Stimulated activated CD8-positive, alpha-beta memory T cell treated with anti-CD3 and anti-CD28 coated beads, Interleukin-4, amount 100 ng/mL, for 4 hours (primary cell): ENCODE measurements at places on chromosomes 11 and 22.

DNA sequence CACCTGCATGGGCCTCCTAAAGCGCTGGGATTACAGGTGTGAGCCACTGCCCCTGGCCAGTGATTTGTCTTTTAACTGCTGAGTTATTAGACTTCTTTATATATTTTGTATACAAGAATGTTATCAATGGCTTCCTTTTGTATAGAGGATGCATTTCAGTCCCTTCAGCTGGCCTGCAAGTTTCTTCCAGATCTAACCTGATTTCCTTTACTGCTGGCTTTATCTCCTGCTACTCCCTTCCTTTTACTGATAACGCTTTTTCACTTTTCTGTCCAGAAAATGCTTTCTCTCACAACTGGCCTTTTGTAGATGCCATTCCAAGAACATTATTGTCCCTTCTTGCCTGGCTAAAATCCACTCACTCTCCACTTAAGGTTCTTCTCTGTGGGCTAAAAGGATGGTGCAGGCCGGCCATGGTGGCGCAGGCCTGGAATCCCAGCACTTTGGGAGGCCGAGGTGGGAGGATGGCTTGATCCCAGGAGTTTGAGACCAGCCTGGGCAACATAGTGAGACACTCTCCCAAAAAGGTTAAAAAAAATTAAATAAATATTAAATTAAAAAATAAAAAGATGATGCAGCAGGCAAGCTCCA is 118.1 kb downstream of the NECTIN1 start:
- no peak for DNase-seq

DNA sequence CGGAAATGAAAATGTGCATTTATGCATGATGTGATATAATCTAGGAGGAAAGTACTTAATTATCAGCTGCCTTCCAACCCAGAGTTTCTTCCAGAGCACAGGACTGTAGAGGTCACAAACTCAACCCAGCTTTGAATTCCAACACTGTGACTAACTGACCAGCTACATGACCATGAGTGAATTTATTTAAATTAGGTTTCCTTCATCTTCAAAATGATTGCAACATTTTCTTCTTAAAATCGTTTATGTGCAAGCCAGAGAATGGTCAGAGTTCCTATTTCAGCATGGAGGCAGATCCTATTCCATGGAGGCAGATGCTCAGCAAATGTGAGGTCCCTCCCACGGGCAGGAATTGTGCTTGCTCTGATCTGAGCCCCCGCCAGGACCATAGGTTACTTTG is 42.4 kb downstream of the OSBP start:
- DNase-seq: no peak

DNA sequence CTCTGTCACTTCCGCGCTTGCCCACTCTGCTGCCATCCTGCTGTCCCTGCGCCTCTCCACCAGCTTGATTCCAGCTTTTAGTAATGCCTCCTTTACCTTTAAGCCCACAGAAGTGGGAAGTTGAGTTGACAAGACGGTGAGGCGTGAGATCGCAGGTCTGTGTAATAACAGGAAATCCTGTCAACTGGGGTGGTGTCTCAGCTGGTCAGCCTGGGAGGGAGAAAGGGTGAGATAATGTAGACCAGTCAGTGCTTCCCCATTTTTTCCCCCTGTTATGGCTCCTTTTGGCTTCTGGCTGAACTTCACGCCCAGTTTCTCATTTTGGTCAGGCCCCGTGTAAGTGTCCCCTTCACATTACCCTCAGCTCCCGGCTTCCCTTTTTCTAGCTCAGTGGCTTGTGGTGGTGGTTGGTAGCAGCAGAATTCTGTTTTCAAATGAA is 98.9 kb downstream of the TRAF6 start:
- no peak for DNase-seq

GRCh38 chr22:35681454-35682052 is 33.3 kb downstream of the APOL6 start:
- DNase-seq: no peak

- DNase-seq: no peak
Observed at GRCh38 chr11:122215244-122215992, 99.4 kb upstream of the BLID start.

GRCh38 chr11:65559535-65559934 is 1.4 kb upstream of the LTBP3 start:
- no peak for DNase-seq

DNA sequence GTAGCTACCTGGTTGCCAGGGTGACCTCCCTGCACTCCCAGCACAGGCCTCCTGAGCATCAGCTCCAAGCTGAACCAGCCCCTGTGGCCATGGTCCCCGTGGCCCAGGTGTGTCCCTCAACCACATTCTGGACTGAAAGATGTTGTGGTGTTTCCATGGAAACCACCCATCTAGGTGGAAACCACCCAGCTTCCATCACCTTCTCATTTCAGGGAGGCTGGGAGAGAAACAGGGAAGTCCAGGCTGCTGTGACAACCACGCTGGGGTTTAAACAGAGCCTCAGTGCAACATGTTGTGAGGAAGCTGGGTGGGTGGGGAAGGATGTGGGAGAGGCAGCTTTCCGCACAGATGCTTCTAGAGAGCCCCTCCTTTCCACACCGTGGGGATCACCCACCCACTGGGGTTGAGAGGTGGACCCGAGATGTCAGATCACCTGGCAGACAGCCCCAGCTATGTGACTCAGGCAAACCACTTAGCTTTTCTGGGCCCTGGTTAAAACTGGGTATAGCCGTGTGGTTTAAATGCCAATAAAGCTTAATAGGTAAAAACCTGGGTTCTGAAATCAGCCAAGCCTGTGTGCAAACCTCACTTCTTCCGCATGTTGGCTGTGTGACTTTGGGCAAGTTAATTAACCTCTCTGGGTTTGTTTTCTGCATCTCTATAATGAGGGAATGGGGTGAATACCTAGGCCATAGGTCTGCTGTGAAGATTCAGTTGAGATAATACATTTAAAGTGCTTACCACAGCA is 46.4 kb downstream of the CD82 start:
- DNase-seq: peak; percentile 59

GRCh38 chr22:41544671-41545476 is 604 bp upstream of the POLR3H start:
- no peak for DNase-seq

DNA sequence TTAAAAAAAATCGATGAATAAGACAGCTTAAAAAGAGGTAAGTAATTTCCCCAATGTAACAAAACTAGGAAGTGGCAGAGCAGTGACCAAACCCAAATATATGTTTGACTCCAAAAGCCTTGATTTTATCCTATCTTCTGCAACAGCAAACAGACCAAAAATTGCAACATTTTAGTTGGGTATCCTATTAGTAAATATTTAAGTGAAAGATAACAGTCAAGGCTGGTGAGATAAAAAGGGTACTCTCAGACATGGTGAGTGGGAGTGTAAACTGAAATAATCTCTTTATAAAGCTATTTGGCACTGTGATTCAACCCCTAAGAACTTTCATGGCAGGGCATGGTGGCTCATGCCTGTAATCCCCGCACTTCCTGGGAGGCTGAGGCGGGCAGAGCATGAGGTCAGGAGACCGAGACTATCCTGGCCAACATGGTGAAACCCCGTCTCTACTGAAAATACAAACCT is 1.9 kb upstream of the RDX start:
- DNase-seq: no peak

DNA sequence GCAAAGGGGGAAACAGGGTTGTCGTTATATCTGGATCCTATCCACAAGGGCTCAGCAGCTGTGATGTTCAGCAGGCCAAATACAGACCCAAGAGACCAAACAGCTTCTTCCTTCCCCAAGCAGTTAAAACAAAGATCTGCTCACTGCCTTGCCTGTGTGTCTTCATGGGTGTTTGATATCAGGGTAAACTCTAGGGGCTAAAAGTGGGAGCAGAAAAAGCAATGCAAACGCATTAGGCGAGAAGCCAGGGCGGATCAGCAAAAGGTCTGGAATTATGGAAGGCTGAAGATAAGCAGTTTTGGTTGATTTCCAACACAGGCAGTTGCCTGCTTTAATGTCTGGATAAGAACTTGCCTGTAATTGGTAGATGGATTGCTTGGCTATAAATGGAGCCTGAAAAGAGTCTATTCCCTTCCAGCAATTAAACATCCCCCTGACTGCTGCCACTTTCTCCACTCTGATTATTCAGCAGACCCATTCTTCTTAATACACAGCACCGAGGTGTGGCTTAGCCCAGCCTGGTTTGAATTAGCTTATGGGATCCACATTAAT is 126.3 kb downstream of the COMMD9 start:
- no peak for DNase-seq

DNA sequence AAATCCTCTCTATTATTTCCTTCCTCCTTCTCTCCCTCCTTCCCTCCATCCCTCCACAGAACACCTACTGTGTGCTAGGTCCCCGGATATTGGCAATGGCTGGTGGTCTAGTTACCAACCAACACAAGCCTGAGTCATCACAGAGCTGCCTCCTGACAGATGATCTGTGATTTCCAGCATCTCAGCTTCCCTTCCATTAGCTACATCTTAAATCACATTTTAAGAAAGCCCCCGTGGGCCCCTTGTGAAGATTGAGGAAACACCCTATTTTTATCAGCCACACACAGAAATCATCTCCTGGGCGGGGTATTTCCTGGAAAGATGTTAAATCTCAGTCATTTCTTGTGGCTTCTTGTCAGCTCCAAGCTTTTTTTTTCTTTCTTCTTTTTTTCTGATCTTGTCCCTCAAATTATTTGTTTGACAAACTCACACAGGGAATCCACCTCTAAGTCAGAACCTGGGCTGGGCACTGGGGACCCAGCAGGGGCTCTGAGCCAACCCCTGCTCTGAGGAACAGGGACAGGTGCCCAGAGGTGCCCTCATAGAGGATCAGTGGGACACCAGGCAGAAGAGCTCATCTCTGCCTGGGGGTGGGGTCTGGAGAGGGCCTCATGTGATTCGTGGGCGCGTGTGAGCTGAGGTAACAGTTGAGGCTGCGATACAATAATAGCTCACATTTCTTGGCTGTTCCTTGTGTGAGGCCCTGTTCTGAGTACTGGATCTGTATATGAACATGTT is 42.4 kb downstream of the CACNA1I start:
- DNase-seq: no peak

GRCh38 chr11:48169259-48169658 is 47.4 kb upstream of the OR4B1 start:
- DNase-seq: no peak

DNA sequence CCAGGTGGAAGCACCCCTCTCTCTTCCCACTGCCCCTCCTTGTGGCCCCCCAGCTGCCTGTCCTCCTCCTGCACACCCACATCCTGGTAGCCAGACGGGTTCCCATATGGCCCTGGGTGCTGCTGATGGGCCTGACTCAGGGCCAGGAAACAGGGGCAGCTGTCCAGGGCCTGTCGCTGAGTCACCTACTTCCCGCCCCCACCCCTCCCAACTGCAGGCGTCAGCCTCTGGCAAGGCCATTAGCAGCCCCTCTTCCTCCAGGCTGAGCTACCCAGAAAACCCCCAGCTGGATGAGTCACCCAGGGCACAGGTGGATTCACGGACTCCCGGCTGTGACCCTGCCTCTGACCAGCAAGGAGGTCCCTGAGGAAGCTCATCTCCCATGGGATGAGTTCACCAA is 6.9 kb upstream of the GAL start:
- DNase-seq: no peak

DNA sequence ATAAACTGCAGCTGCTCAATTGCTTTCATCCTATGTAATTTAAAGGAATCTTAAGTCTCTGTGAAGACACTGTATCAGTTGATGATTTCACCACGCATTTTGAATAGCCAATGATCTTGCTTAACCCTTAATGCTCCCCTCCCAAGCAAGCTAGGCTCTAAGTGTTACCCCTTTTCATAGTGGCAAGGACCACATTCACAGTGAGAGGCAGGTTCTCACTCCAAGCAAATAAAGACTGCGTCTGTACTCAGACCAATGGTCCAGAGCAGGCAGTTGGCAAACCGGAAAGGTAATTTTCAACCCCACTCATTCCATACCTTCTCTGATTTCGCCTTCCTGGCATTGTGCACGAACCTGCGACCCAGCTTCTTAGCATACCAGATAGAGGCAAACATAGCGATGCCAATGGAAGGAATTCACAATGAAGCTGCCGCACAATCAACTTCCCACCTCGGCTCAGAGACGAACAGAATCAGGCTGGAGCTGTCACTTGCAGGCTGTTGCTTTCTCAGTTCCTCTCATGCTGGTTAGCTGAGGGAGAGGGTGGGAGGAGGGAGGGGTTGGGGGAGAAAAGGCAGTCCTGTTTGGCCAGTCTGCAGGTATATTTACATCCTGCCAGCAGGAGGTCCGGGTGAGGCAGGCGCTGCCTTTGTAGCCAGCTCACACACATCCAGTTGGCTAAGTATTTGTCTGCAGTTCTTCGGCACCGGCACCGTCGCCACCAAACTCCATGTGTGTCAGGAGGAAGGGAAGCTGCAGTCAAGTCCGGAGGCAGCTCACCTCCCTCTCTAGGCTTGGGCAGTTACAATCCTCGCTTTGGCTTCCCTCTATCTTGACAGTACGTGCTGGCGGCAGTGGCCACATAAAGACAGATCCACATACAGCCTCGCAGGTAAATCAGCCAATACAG is 1151.2 kb upstream of the CCDC90B start:
- no peak for DNase-seq

DNA sequence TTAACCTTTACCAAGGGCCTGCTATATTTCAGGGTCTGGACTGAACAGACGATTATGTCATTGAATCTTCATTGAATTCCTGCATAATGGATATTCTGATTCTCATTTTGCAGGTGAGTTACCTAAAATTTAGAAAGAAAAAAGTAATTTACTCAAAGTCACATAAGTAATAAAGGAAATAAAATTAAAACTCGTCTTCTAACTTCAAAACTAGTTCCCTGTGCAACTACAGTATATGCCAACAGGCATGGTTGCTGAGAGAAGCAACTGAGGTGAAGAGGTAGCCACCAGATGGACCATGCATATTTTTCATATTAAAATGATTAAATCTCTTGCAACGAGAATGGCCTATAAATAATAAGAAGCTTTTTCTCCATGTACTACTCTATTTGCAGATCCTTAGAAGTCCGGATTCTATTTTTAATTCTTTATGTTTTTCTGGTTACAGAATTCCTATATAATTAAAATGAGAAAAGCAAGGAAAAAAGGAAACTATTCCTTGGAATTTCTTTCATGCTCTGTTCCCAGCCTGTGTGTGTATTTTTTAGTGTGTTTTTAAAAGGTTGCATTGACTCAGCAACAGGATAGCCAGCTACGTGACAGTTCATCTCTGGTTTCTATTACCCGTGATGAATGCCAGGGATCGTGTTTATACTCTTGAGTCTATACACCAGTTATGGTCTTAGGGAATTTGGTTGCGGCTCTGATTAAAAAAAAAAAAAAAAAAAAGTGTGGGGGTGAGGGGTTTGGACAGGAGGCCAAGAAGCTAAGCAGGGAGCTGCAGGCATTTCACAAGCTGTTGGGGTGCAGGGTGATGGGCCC is 186.8 kb downstream of the ETS1 start:
- DNase-seq: no peak

GRCh38 chr11:120363436-120363835 is 27.2 kb downstream of the ARHGEF12 start:
- no peak for DNase-seq
